ENCODE measurements at places on chromosomes 16 and 17.
A peak's percentile ranks its signal among the peaks of the same experiment; 100 is the strongest.

DNA sequence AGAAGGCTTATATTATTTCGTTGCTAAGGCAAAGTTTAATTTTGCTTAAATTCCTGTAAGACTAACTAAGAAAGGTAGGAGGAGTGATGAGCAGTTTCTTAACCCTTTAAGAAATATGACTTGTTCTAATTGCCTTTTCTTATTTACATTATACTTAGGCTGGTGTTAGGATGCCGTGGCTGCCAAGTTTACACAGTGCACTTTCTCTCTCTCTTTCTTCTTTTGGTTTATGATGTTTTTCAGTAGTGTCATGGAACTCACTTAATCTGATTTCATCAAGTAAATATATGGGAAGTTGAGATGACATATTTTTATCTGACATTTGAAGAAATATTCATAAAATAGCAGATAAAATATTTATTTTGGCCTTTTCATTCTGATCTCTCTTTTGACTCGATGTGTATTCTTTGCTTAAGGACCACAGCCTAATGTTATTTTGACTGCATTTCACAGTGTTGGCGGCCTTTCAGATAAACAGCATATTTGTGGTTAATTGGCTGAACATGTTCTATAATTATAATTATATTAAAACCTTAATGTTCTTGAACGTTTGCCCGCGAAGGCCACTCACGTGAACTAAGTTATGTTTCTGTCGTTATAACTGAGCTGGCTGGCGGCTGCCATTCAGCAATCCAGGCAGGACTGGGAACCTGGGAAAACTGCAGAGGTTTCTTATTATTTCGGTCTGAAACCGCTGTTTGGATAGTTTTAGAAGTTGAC lies 191.6 kb downstream of the WWOX start:
- DNase-seq = no peak

GRCh38 chr17:29956225-29956624 lies 14.8 kb downstream of the EFCAB5 start:
- no peak for DNase-seq

GRCh38 chr16:82031116-82032084 lies 3.7 kb upstream of the HSD17B2 start:
- peak; percentile 69 for DNase-seq

DNA sequence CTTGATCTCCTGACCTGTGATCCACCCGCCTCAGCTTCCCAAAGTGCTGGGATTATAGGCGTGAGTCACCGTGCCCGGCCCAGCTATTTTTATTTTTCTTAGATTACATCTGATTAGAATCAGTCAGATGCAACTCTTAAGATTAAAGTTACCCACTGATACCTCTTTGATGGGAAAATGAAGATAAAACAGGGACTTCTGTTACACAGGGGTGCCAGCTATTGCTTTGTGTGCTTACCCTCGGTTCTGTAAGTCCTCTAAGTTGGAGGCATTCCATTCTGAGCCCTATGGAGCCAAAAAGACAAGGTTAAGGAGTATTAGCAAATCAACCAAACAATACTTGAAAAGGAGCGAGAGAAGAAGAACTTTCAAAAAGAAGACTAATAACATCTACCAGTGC lies 32.6 kb upstream of the CORO6 start:
- DNase-seq = no peak

DNA sequence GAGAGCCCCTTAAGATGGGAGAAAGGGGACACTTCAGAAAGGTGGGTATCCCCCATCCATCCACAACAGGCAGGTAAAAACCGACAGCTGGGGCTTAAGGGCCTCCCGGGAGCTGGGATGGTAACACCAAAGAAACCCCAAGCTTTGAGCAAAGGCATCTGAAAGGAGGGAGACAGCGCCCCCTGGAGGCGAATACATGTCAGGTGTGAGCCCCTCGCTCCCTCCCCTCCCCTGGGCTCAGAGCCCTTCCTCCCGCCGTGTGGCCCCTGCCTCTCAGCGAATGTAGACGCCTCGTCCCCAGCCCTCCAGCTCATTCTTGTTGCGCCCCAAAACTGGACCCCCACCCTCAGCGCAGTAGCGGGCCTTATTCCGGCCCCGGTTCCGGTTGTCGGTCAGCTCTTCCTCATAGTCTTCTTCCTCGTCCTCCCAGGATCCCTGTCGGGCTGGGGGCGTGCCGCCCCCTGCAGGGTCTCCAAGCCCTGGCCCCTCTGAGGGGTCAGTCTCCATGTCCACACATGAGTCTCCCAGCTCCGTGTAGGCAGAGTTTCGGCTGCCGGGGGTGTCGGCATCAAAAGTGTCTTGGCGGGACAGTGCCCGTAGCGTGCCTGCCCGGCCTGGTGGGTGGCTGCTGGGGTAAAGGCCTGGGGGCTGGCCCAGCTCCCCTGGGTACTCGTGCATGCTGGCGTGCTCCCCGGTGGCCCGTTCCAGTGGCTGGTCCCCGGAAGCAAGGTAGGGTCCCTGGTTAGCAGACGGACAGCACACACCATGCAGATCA lies 9.1 kb upstream of the ARL5C start:
- peak; percentile 85 for DNase-seq

GRCh38 chr17:4072487-4073157 lies 70.2 kb downstream of the ZZEF1 start:
- no peak for DNase-seq

- DNase-seq = no peak
These were observed 2.8 kb downstream of the PRSS33 start for GRCh38 chr16:2784358-2785100.

DNA sequence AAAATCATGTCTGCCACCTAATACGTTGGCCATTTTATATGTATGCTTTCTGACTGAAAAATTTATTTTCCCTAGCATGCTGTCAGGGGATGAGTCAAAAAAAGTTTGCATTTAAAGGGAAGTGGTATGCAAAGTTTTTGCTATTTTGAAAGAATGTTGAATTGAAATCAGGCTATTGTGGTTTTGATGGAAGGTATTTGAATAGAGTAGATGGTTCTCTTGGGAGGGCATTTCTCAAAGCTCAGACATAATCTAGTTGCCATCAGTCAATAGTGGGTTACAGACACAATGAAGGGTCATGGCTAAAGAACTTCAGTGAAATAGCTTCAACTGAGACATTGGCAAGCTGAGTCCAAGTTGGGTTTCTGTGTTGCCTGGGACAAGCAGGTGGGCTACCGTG lies 102.4 kb downstream of the MAP2K6 start:
- no peak for DNase-seq

DNA sequence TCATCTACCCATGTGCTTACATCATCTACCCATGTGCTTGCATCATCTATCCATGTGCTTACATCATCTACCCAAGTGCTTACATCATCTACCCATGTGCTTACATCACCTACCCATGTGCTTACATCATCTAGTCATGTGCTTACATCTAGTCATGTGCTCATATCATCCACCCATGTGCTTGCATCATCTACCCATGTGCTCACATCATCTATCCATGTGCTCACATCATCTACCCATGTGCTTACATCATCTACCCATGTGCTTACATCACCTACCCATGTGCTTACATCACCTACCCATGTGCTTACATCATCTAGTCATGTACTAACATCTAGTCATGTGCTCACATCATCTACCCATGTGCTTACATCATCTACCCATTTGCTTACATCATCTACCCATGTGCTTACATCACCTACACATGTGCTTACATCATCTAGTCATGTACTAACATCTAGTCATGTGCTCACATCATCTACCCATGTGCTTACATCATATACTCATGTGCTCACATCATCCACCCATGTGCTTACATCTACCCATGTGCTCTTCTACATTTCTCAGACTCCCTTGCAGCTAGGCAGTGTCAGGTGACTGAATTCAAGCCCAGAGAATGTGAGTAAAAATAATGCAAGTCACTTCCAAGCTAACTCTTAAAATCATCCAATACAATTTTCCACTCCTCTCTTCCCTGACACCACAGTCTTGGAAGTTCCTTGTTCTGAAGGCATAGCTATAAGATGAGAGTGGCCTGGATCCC lies 196.8 kb downstream of the CBLN1 start:
- DNase-seq = no peak

- DNase-seq = no peak
These were observed 27.5 kb downstream of the TEKT5 start for GRCh38 chr16:10667239-10667638.

DNA sequence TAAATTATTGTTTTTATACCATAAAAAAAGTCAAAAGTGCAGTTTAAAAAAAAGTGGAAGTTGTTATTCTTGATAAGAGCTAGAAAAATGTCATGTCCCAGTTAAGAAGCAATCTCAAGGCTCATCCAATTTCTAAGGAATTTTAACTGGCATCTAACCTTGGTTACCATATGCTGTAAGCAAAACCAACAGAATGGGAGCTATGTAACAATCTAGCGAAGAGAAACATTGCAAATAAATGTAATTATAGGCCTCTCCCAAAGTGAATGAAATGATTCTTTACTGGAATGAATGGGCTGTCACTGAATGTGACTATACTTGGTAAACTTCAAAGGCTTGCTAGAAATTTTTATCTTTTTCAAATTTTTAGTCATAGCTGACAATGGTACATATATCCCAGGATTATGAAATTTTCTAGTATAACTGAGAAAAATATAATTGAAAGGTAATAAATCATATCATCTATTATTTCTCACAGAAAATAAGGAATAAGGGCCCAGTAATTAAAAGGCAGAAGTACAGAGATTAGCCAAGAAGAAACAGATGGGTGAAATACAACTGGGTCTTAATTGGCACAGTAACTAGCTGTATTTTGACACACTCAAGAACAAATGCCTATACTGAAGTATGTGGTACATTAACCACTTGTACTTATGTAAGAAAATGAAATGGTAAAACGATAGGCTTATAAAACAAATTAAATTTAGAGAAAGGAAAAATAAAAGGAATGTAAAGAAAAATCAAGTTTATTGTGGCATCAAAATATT lies 61.5 kb downstream of the NETO2 start:
- no peak for DNase-seq

GRCh38 chr17:20256144-20256543 lies 211.2 kb downstream of the LGALS9B start:
- no peak for DNase-seq

GRCh38 chr16:2026461-2027023 lies at the start of gene NHERF2:
Gene NHERF2 (plus strand): TSS chr16:2026902. CDS start chr16:2027006, 104 bp downstream.
- peak; percentile 79 for DNase-seq

- DNase-seq = no peak
These were observed 36.0 kb downstream of the RTN4RL1 start for GRCh38 chr17:1989135-1989534.

DNA sequence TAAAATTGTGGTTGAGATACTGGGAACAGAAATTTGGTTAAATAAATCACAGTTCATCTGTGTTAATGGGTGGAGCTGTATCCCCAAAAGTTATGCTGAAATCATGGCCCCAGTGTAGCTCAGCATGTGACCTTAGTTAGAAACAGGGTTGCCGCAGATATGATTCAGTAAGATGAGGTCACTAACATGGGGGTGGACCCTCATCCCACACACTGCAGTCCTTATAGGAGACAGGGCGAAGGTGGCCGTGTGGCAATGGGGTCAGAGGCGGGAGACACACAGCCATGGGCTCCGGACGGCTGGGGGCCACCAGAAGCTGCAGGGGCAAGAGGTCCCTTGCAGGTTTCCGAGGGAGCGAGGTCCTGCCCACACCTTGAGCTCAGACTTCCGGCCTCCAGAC lies 10.7 kb downstream of the GALNS start:
- no peak for DNase-seq

- no peak for DNase-seq
These were observed 255.3 kb upstream of the CDH11 start for GRCh38 chr16:65377195-65377594.

GRCh38 chr17:76709077-76709950 lies 1.5 kb downstream of the MXRA7 start:
- DNase-seq = no peak

- no peak for DNase-seq
These were observed 6.9 kb downstream of the TXNDC11 start for GRCh38 chr16:11735787-11736186.

DNA sequence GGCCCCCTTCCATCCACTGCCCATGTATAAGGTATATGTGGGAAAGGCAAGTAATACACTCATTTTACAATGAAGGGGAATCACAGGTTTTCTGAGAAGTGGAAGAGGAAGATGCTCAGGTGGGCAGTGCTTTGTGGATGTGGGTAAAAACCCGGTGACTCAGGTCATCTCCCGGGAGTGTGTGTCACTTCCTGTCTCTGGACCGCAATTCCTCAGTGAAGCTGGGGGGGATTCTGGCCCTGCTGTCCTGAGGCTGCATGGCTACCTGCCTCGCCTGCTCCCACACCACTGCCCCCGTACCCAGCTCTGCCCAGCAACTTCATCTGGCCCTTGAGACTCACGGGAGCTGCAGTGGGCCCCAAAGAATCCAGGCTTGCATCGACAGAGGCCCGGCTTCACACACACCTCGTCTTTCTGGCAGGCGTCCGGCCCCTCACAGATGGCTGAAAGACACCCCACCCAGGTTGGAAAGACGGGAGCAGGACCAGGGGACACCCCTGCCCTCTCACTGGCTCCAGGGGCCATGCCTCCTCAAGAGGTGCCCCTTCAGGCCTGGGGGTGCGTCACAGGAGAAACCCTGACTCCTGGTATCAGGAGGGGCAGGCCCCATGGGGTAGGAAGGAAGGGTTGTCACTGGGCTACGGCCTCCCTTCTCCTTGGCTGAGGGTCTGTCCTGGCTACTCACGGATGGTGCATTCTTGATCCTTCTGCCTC lies 882 bp downstream of the SCARF1 start:
- no peak for DNase-seq

DNA sequence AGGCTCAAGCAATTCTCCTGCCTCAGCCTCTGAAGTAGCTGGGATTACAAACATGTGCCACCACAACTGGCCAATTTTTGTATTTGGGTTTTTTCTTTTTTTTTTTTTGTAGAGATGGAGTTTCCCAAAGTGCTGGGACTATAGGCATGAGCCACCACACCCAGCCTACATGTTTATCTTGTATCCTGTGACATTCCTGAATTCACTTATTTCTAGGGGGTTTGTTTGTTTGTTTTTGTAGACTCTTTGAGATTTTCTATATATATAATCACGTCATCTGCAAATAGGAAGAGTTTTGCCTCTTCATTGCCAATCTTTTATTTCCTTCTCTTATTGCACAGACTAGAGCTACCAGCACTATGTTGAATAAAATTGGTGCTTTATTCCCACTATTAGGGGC lies 29.1 kb downstream of the PRAC1 start:
- DNase-seq = no peak

GRCh38 chr16:24491731-24492130 lies 47.6 kb upstream of the RBBP6 start:
- no peak for DNase-seq

GRCh38 chr17:68460715-68461114 lies 3.4 kb upstream of the WIPI1 start:
- DNase-seq = no peak

- DNase-seq = no peak
These were observed 389.0 kb downstream of the MAF start for GRCh38 chr16:79211586-79211985.

- DNase-seq = no peak
These were observed 15.9 kb downstream of the TMEM92 start for GRCh38 chr17:50289991-50290702.
